ENCODE measurements at places on chromosomes 2 and 18. TPM values are rescaled to one million over a fixed set of nuclear protein-coding genes. Genes with fewer than 3 reads are reported as not detected.

SCYGR8 gene
- not detected for total RNA-seq

CD28 gene
- total RNA-seq: not detected

GRCh38 chr2:21650569-21650968 lies 526.8 kb downstream of the TDRD15 start:
- H3K4me3 ChIP-seq: no peak overlapping the region
- no peaks in the 10 kb centered on the region for H3K36me3 ChIP-seq
- no peak overlapping the region for H3K27ac ChIP-seq
- H3K27me3 ChIP-seq: no peaks in the 10 kb centered on the region
- no peak for DNase-seq
- H3K4me1 ChIP-seq: no peaks in the 10 kb centered on the region

EPAS1 gene
- total RNA-seq: not detected

FOXI3 gene
- total RNA-seq: not detected

ERBB4 gene
- not detected for total RNA-seq

GRCh38 chr18:55821219-55821618 lies 233.2 kb upstream of the TCF4 start:
- H3K27ac ChIP-seq: no peak overlapping the region
- H3K4me1 ChIP-seq: no peaks in the 10 kb centered on the region
- no peak for DNase-seq
- no peaks in the 10 kb centered on the region for H3K36me3 ChIP-seq
- H3K4me3 ChIP-seq: no peak overlapping the region

DPYSL5 gene
- total RNA-seq: not detected

MCFD2 gene
- total RNA-seq: 37.8 TPM

GRCh38 chr18:42414756-42415454 lies 459.9 kb downstream of the PIK3C3 start:
- H3K4me1 ChIP-seq: no peaks in the 10 kb centered on the region
- H3K36me3 ChIP-seq: no peaks in the 10 kb centered on the region
- no peak overlapping the region for H3K4me3 ChIP-seq
- DNase-seq: no peak
- H3K27ac ChIP-seq: no peak overlapping the region
- no peaks in the 10 kb centered on the region for H3K27me3 ChIP-seq

DNA sequence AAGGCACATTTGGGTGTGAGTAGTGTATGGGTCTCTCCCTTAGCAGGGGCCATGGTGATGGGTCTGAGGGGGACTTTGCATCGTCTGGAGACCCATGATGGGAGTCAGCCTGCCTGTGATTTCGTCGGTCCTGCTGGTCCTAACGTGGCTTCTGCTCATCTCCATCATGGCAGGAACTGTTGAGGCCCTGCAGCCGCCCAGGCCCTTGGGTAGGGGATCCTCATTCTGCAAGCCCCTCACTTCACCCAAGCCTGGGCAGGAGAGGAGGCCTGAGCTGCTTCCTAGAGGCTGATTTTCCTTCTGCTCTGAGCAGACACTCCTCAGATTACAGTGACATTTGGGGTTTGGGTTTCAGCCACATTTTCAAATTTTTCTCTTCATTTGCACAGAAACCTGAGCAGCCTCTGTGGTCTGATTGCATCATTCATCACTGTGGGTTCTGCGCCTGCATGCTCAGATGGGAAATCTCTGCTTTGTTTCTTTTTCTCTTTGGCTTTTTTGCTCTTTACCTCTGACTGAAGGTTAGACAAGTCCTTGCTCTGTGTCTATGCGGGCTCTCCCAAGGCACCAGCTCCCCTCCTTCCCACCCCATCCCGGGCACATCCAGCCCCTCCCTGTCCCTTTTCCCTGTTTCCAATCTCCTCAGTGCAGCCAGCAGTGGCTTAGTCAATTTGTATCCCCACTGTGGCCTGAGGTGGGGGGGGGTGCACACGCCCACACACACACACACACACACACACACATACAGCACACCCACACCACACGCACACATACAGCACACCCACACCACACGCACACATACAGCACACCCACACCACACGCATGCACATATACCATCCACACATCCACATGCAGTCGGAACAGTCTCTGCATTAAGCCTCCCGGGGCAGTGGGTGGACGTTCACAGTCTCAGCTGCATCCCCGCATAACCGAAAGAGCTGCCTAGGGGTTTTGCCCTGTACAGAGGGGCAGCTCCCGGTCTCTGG lies 305.4 kb upstream of the HS6ST1 start:
- DNase-seq: peak; percentile 90
- no peaks in the 10 kb centered on the region for H3K36me3 ChIP-seq
- H3K27ac ChIP-seq: peak overlapping the region; percentile 86

SNED1 gene
- total RNA-seq: 1.9 TPM

GRCh38 chr2:151275291-151275690 lies 13.6 kb upstream of the RBM43 start:
- DNase-seq: no peak
- no peak overlapping the region for H3K27ac ChIP-seq
- H3K4me3 ChIP-seq: no peak overlapping the region
- no peaks in the 10 kb centered on the region for H3K4me1 ChIP-seq
- no peaks in the 10 kb centered on the region for H3K36me3 ChIP-seq

NYAP2 gene
- total RNA-seq: not detected

RMDN2 gene
- total RNA-seq: 2.5 TPM
